ENCODE measurements at places on chromosomes 12 and 14.

DNA sequence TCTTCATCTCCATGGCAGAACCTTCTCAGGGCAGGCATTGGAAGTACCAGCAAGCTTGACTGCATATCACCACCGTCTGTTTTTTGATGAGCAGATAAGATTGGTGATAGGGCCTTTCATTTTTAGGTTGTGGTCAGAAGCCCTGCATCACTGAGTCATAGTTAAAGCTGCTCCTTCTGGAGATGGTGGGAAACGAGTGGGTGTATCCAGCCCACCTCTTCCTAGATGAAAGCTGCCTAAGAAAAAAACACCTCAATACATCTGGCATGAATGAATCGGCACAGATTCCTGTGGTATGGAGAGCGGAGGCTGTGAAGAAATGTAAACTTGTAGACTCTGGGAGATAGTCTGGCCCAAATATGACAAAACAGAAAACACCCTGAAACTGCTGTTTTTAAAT is 248.7 kb upstream of the EGLN3 start:
- DNase-seq = no peak

GRCh38 chr12:102631274-102631673 is 150.9 kb upstream of the IGF1 start:
- DNase-seq = no peak

DNA sequence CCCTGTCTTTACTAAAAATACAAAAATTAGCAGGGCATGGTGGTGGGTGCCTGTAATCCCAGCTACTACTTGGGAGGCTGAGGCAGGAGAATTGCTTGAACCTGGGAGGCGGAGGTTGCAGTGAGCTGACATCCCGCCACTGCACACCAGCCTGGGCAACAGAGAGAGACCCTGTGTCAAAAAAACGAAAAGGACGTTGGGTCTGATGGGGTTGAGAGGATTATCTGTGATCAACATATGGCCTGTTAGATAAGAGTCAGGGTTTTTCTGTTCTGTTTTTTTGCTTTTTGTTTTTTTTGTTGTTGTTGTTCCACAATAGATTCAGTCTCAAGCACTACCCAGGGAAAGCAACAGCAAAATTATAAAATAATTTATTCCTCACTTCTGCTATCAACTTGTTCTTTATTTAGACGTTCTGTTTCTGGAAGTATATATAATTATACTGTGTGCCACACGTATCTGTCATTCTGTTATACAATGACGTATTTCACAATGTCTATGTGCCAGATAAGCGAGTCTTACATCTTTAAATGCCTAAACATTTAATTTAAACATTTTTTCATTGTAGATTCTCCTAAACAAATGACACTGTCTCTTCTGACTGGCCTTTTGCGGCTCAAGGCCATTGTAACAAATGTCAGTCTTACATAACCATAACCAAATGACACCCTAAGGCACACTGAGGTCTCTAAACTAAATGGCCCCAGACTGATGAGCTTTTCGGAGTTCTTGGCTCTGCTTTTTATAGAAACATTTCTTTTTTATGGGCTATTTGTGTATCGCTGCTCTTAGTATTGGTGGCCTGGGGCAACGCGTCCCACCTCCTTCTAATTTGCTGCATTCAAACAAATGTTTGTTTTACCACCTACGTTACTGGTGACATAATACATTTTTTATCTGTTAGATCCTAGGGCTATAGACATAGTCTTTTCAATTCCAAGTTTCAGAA is 7.2 kb upstream of the P2RX4 start:
- no peak for DNase-seq

DNA sequence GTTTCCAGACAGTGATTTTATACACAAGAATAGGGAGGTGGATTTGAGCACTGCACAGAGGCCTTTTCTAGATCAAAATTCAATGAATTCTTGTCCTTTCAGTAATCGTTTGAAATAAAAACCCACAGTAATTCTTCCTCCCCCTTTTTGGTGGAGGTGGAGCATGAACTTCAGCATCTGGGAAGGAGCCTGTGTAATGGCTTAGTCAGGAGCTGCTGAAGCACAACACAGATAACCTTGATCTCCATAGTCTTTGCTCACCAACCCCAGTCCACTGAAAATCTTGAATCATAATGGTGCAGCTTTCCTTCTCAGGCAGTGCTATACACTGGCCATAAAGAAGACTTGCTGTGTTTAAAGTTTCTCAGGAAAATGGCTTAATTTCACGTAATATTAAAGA is 6.4 kb upstream of the TBPL2 start:
- no peak for DNase-seq

- no peak for DNase-seq
Observed at GRCh38 chr12:30980955-30981662, 54.6 kb downstream of the TSPAN11 start.

GRCh38 chr12:103596981-103597380 is 9.9 kb downstream of the STAB2 start:
- no peak for DNase-seq

DNA sequence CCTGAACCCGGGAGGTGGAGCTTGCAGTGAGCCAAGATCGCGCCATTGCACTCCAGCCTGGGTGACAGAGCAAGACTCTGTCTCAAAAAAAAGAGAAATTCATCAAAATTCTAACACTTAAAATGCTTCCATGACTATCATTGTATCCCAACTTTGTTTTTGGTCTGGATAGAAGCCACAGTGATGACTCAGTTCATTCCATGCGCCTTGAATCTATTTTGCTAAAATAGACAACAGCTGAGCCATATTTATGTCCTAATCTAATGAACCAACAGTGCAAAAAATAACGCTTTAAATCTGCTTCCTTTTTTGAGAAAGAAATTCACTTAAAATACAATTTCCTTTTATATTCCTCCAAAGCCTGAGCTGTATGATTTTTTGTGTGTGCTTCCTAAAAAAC is 23.2 kb upstream of the BICD1 start:
- DNase-seq = no peak

DNA sequence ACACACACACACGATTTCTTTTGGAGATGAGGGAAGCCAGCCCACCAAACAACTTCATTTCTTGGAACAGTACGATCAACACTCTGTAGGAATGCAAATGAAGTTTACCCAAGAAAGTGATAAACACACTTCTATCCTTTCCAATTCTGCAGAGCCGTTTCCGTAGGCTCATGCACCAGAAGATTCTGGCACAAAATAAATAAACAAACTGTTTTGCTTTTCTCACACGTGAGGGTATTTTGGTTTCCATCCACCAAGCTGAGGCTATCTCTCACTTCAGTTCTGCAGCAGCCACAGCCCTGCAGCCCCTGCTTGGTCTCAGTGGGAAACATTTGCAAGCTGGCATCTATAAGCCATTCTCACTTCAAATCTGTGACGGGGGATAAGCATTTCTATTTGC is 15.3 kb upstream of the TSPAN11 start:
- DNase-seq = no peak

GRCh38 chr12:92899386-92900001 is 29.6 kb downstream of the EEA1 start:
- DNase-seq = no peak

DNA sequence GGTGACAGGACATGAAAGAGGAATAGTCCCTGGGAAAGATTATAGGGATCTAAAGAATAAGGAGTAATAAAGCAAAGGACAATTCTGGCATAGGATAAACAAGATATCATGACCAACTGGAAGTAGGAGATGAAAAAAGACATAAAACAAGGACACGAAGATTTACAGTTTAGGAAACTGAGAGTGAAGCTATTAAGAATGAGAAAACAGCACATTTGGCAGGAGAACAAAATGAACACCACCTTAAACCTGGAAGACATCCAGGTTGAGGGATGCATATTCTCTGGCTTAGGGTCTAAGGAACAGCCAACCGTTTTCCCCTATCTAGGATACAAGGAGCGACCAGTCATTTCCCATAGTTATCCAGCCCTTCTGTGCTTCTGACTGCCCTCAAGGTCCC is 1.9 kb downstream of the TRIP11 start:
- no peak for DNase-seq

DNA sequence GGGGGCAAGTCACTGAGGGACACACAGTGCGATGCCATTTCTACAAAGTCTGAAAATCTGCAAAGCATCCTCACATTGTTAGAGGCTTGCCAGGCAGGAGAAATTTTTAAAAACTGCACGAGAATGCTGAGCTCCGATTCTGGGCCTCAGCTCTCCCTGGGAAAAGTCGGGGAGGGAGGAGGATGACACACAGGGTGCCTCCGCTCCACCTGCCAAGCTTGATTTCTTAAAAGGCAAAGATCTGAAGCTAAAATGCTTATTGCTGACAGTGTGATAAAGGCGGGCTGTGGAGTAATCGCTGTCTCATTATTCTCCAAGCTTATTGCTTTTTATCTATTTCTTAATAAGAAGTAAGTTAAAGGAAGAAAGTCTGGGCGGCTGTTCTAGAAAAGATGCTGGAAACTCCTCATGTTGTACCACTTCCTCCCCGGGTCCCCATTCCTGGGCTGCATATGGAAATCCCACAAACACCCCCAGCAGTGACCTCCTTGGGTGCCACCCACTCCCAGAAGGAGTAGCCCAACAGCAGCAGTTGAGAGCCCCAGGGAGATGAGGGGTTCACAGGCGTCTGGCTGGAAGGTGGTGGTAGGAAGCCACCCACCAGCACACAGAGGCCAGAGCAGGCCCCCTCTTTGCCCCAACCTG is 55.0 kb downstream of the CCDC85C start:
- no peak for DNase-seq

GRCh38 chr12:26750531-26751175 is 82.3 kb downstream of the ITPR2 start:
- DNase-seq = no peak

GRCh38 chr12:26701604-26702215 is 131.3 kb downstream of the ITPR2 start:
- no peak for DNase-seq

- DNase-seq = no peak
Observed at GRCh38 chr14:67680121-67680602, 5.7 kb upstream of the VTI1B start.

GRCh38 chr12:64500394-64500793 is 48.5 kb downstream of the TBK1 start:
- no peak for DNase-seq

DNA sequence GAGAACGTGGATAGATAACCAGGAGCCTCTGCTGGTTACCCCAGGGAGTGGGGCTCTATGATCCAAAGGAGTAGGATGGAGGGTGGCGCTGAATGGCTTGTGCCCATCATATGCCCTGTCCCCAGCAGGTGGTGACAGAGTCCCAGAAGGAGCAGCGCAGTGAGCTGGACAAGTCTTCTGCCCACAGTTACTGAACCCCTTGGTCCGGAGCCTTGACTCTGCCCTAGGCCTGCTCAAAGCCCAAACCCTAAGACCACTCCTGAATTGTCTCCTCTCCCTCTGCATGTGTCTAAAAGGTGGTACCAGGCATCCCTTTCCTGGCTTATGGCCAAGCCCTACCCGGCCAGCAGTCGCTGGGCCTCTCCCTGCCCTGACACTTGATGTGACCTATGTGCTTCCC is 3.2 kb downstream of the PRPH start:
- DNase-seq = no peak

DNA sequence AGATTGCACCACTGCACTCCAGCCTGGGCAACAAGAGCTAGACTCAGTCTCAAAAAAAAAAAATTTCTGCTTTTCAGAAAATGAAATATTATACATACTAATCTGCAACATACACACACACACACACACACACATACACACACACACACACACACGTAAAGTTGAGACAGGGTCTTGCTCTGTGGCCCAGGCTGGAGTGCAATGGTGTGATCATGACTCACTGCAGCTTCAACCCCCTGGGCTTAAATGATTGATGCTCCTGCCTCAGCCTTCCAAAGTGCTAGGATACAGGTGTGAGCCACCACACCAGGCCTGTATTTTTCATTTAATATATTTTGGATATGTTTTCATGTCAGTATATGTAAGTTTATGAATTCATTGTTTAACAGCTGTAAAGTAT is 18.8 kb upstream of the WDR20 start:
- no peak for DNase-seq

DNA sequence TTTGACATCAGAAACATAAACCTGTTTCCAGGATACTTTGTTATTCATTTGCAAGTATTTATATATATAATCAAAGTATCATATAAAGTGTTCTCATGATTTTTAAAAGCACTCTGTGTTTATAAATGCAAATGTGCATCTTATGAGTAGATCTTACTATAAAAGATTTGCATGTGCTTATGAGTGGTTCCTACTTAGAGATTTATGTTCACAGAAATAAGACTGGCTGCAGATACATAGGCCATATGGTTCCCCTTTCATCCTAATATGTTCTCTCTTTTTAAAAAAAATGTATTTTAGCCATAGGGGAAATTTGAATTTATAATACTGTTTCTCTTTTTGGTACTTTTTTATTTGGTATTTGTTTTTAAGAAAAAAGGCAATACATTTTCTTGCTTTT is 174.2 kb downstream of the ESR2 start:
- DNase-seq = no peak

- DNase-seq = no peak
Observed at GRCh38 chr14:55151601-55152000, 22.5 kb downstream of the LGALS3 start.

DNA sequence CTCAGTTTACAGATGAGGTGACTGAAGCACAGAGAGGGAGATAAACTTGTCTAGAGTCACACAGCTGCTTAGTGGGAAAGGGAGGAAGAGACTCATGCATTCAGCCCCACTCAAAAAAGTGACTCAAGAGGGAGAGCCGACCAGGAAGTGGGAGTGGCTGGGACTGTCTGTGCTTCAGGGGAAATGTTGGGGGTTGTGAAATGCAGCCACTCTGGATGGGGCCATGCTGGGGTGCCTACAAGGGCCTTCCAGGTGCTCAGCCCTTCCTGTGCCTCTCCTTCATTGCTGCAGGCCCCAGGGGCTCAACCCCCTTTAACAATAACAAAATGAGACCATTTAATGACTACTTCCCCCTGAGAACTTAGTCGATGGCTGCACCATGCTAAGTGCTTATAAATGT is 41.8 kb downstream of the CACNA1C start:
- DNase-seq = no peak

- DNase-seq = no peak
Observed at GRCh38 chr12:105876396-105876927, 262.3 kb downstream of the NUAK1 start.

DNA sequence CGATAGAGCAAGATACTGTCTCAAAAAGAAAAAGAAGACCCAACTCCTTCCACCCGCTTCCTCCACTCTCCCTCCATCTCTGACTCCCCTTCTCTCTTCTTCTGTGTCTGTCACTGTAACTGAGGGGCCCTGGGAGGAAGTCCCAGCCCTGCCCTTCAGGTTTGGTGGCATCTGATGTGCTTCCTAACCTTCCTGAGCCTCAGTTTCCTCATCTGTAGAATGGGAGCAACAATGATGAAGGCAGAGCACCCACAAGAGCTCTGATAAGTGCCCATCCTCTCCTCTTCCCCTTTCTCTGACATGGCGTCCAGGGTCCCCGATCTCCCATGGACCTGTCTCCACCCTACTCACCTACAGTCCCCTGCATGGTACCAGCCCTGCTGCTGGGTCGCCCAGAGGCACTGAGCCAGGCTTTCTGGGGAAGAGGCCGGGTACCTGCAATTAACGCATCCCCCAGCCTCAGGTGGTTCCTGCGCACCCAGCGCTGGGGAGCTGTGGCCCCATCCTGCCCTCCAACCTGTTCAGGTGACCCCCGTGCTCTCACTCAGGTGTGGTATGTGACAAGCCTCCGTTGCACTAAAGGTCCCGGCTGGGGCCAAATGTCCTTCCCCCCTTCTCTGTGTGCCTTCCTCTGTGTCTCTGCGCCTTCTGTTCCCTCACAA is 13.2 kb downstream of the FOXN4 start:
- no peak for DNase-seq

Data from activated CD8-positive, alpha-beta memory T cell treated with anti-CD3 and anti-CD28 coated beads for 1 hour (primary cell).